Stimulated activated CD4-positive, alpha-beta T cell treated with anti-CD3 and anti-CD28 coated beads, Interleukin-1b, Interleukin-23, amount 100 ng/mL, for 4 hours (primary cell): ENCODE measurements at places on chromosomes 6 and 20.
A peak's percentile ranks its signal among the peaks of the same experiment; 100 is the strongest.

DNA sequence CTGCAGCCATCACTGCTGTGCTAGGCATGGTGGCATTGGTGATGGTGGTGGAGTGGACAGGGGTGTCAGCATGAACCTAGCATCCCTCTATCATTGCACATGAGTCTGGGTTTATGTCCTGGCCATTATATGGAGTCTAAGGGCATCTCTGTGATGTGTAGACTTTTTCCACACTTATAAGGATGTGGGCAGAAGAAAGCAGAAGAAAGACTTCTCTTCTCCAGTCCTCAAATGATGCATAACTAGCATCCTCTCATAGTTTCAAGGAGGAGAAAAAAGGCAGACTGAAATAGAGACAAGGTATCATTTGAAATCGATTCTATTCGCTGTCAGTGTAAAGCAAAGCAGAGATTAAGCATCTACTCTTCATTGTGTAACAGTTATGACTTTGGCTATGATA is 140.0 kb upstream of the ATXN1 start:
- DNase-seq, result no peak

- no peak for DNase-seq
Measured at GRCh38 chr6:142874676-142875075, 70.3 kb downstream of the HIVEP2 start.

- DNase-seq, result no peak
Measured at GRCh38 chr6:121688974-121689373, 253.5 kb downstream of the GJA1 start.

DNA sequence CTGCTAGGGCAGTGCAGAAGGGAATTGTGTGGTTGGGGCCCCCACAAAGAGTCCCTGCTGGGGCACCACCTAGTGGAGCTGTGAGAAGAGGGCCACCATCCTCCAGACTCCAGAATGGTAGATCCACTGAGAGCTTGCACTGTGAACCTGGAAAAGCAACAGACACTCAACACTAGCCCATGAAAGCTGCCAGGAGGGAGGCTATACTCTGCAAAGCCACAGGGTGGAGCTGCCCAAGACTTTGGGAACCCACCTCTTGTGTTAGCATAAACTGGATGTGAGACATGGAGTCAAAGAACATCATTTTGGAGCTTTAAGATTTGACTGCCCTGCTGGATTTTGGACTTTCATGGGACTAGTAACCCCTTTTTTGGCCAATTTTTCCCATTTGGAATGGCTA is 328.4 kb upstream of the KHDRBS2 start:
- no peak for DNase-seq

- DNase-seq, result no peak
Measured at GRCh38 chr6:134729561-134729960, 220.3 kb downstream of the ALDH8A1 start.

DNA sequence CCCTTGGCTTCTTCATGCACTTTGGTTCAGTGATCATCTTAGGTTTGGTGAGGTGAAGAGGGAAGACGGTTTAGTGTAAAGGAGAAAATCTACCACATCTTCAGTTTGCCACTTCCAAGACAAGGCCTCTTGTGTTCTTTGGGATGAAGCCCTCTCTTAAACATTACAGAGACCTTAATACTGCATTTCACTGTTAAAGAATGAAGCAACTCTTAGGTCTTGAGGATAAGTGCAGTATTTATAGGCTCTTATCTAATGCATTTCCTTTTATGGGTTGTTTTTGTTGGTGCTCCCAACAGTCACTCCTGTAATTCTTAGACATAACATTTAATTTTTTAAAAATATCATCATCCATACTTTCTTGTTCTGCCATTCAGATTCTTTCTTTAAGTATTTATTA is 139.9 kb upstream of the LAMP5 start:
- DNase-seq, result no peak

GRCh38 chr20:59636766-59637370 is 32.5 kb downstream of the PHACTR3 start:
- DNase-seq, result no peak

- peak; percentile 83 for DNase-seq
Measured at GRCh38 chr20:39081255-39081654, 119.1 kb downstream of the DHX35 start.

DNA sequence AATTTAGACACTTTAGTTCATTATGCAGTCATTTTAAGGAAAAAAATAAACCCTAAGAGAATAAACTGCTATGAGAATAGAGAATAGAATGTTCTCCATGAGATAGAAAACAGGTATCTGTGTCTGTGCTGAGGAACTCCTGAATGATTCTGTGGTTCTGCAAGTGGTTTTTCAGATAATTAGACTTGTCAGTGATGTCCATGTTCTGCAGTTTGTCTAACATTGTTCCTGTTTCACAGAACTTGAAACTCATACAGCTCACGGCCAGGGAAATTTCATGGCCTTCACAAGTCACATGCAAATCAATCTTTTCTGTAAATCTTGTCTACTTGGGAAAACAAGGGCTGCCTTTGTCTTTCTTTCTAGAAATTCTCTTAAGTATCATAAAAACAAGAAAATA is 73.4 kb upstream of the HMGCLL1 start:
- no peak for DNase-seq

DNA sequence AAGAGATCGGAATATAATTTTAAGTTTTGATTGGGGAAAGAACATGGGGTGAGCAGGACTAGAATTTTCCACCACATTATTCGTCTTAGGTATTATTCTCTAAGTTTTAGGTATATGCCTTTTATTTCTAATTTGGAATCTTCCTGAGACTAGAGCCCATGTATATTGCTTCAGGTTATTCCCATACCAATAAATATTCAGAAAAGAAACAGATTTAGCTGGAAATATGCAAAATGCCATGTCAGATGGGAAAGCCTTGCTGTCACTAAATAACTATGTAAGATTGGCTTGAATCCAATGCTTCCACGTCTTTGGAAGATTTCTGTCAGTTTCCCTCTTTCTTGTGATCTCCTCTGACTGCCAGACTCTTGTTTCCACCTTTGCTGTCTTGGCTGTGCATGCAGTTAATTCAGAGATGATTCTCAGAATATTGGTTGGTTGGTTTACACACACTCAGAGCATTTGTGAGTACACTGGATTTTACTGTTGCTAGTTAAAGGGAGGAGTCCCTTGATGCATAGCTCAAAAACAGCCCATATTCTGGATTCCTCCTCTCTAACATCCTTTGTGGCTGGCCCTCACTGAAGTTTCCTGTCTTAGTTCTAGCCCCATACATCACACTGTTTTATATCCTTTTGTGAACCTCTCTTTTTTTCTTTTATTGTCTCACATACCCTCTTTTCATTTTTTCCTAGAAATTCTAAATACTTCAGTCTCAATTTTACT is 64.3 kb downstream of the GRM1 start:
- no peak for DNase-seq

GRCh38 chr6:49772285-49772684 is 14.8 kb downstream of the PGK2 start:
- DNase-seq, result no peak

DNA sequence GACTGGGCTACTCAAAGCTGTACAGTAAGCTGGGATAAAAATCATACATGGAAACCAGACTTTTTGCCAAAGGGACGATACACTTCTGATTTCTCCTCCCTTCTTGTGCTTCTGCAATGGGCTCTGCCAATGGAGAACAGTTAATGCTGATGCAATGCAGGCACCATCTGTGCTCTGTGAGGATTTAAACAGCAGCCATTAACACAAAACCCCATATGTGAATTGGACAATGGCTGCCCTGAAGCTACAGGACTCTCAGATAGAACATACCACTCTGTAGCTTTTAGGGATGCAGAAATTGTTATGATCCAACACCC is 71.9 kb downstream of the GJA10 start:
- DNase-seq, result no peak

DNA sequence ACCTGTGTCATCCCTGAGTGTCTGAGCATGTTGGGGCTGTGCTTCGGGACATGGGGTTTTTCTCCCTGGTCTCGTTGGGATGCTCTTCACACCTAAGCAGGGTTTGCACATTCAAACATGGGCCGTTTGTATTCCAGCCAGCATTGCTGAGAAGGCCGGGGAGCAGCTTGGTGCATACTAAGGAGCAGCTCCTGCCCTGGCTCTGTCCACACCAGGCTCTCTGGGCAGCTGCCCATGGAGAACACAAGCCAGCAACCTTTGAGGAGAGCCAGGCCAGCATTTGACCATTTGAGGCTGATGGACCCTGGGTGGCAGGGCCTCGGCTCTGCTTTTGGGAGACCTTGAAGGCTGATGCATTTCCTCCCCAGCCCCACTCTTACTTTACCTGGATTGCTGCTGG is 92.1 kb downstream of the PHACTR3 start:
- no peak for DNase-seq

GRCh38 chr20:41370176-41370575 is 3.6 kb upstream of the EMILIN3 start:
- DNase-seq, result no peak

- DNase-seq, result no peak
Measured at GRCh38 chr6:154887051-154887450, 108.1 kb upstream of the TIAM2 start.

DNA sequence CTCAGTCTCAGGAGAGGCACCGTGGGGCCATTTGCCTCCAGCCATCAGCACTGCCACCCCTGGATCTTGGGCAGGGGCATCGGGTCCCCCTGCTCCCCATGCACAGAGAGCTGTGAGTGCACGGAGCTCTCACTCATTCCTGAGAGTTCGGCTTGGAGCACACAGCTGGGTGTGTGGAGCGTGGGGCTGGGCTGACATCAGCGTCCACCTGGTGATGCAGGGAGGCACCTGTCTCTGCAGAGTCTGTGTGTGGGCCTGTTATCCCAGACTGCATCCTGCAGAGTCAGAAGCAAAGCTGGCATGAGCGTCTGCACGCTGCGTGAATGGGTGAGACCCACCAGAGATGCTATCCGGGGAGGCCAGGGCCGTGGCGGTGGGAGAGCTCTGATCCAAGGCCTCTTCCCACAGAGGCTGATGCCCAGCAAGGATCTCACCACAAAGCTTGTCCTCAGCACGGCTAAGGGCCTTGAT is 248.8 kb upstream of the AFDN start:
- DNase-seq, result no peak

DNA sequence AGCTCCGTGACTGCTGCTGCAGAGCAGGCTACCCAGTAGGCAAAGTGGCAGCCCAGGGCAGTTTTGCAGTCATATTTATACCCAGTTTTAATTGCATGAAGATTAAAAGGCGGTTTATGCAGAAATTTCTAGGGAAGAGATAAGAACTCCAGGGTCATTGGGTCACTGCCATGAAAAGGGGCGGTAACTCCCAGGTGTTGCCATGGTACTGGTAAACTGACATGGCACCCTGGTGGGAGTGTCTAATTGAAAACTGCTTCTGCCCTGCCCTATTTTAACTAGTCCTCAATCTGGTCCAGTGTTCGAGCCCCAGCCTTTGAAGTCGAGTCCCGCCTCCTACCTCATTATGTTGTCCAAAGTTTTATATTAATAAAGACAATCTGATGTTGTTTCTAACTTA is 75.0 kb upstream of the FUCA2 start:
- DNase-seq, result no peak

DNA sequence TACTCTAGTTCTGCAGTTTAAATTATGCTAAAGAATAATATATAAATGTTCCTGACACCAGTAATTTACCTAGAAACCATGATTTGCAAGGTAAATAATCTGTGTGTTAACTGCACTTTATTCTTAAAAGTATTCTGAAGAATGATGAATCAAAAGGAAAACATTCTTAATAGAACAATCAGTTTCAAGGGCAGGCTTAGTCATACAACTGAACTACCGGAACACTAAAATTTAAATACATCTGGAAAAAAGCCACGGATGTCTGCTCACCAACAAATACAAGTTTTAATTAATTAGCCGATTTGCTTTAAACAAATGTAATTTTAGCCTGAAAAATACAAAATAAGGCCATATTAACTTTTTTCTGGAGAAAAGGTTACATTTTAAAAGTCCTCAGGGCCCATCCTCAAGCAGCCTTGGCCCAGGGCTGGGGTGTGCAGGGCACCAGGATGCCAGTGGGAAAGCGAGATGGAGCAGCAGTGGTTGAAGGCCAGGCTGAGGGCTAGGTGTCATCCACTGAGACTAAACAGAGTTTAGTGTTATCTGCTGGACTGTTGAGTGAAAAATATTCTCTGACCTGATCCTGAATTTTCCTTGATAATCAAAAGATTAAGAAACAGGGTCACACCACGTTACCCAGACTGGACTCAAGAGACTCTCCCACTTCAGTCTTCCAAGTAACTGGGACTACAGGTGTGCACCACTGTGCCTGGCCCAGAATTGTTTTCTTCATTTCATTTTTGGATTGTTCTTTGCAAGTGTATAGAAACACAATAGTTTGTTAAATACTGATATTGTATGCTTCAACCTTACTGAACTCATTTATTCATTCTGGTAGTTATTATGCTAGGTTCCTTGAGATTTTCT is 88.2 kb upstream of the DST start:
- no peak for DNase-seq

- DNase-seq, result no peak
Measured at GRCh38 chr6:11174242-11174611, 58.2 kb downstream of the NEDD9 start.

DNA sequence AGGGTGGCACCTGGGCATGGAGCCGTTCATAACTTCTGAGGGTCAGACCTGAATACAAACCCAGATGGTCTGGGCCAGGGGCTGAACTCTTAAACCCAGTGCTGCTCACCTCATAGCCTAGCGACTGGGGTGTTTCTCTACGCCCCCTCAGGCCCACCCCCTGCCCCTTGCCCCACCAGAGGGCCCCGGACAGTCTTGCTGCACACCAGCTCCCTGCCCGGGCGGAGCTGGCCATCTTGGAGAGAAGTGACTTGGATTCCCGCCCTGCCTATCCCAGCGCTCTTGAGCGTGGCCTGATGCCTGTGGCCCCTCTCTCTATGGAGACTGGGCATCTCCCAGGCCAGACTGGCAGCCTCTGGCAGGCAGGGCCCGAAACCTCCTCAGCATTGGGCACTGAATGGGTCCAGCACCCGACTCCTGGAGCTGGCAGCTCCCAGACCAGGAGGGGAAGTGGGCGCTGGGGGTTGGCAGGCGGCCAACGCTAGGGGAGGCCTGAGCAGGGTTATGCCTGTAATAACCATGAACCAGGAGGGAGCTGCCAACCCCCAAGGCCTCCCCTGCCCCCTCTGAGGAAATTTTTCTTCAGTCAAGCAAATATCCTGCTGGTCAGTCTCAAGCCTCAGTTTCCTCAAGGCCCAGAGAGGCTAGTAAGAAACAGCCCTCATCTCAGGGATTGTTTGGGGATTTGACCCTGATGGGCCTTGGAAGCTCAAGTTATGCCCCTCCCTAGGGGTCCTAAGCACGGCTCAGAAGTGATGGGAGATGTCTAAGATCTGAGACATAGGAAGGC is 169.5 kb downstream of the VEGFA start:
- DNase-seq, result no peak

GRCh38 chr6:13872681-13873080 is 52.1 kb upstream of the RNF182 start:
- DNase-seq, result no peak

GRCh38 chr20:47850146-47850545 is 64.9 kb upstream of the SULF2 start:
- DNase-seq, result no peak

GRCh38 chr20:36398515-36398914 is 92.4 kb downstream of the DLGAP4 start:
- no peak for DNase-seq

DNA sequence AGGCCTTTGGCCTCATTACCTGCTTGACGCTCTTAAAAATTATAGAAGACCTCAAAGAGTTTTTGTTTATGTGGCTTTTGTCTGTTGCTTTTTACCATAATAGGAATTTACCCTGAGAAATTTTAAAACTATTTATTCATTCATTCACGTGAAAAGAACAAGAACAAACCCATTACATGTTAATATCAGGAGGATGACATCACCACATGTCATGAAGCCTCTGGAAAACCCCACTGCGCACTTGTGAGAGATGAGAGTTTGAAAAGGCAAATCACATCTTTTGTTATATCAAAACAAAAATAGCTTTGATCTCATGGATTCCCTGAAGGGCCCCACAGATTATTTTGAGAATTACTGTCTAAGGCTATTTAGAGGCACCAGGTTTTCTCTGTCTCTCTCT is 61.3 kb upstream of the EYA2 start:
- no peak for DNase-seq
